ENCODE measurements at places on chromosomes 11 and 22.
A peak's percentile ranks its signal among the peaks of the same experiment; 100 is the strongest.

DNA sequence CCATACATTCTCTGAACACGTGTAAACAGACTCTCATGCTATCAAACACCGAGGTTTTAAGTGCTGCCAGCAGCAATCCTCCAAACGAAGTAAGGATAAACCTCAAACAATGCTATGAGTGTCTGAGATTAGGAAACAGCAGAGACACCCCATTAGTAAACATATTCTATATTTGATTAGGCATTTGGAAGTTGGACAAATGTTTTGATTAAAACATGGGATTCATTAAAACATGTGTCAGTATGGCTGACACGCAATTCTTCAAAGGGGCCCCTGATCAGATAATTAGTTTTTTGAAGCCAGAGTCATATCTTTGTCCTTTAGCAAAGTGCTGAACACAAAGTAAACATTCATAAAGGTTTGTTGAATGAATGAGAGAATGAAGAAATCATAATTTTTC lies 33.2 kb upstream of the BLID start:
- DNase-seq, result no peak

DNA sequence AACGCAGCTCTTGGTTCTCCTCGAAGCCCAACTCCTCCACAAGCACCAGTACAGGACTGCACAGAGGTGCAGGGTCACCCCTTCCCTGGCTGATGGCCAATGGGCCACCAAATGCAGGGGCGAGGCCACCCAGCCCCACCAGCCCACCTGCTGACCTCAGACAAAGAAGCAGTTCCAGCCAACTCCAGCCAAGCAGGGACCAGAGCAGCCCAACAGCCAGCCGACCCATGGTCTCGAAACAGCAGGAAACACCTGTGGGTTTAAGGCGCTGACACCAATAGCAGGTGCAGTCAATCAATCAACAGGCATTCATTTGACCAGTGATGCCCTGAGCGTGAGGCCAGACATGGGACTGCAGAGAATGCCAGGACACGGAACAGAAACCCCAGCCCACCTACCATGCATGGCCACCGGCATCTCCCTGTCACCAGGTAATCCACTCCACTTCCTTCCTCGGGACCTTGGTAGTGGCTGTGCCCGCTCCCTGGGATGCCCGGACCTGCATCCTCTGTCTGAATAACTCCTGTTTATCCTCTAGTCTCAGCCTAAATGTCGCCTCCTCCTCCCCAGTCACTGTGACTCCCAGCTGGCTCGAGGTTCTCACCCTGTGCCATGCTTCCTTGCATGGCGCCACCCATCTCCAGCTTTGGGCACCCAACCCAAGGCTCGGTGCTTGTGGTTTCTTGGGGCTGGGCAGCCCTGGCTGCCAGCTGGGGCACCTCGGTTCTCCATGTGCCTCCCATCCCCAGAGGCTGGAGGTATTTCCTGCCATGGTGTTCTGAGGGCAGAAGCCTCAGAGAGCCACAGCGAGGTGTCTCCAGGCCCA lies 1475.4 kb downstream of the BRD1 start:
- DNase-seq, result no peak

DNA sequence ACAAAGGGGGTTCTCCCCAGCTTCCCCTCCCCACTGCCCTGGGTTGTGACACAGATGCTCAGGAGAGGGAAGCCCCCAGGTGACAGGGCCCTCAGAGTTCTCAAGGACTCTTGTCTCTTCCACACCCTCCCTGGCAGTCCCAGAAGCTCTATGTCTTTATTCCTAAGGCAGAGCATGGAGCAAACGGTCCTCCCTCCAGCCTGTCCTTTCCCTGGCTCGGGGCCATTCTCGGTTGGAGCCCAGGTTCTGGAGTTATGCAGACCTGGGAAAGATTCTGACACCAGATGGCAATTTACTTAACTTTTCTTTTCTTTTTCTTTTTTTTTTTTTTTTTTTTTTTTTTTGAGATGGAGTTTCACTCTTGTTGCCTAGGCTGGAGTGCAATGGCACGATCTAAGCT lies 186.6 kb downstream of the CEP164 start:
- DNase-seq, result no peak

DNA sequence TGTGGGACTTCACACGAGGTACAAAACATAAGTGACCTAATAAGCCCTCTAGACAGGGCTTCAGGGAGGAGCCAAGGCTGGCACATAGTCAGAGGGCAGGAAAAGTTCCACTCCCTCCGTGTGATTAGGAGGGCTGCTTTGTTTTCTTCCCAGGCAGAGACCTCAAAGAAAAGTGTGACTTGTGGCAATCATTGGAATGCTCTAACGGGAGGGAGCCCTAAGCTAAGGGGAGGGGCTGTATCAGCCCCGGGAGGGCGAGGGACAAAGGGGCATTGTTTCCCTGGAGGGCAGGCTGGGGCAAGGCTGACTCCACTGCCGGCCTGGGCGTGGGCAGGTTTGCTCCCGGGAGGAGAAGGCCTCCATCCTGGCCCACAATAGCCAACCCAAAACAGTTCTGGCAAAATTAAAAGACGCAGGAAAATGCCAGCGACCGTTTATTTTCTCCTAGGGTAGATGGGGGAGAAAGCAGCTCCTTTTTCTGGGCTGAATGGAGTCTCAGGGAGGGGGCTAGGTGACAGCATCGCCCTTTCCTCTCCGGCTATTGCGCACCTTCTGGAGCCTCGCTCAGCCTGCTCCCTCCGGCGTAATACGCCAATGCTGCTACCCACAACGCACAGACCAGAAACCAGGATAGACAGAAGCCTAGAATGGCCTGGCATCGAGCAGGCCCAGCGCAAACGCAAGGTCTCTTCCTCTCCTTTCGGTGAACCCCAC lies 60.2 kb downstream of the ENDOD1 start:
- no peak for DNase-seq

DNA sequence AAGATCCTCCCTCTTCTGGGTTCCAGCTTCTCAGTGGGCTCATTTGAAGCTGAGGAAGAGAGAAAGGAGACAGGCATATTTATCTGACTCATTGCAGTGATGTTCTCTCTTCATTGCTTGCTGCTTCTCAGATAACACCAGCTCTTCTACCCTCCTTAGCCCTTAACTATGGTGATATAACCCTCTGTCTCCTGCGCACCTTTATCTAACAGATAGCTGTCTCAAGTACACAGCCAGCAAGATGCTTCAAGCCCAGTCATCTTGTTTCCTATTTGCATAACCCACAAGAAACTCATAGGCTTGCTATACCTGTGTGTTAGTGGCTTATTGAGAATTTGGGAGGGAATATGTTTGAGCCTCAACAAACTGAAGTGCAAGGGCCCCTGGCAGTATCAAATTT lies 12.6 kb downstream of the PRSS23 start:
- no peak for DNase-seq

DNA sequence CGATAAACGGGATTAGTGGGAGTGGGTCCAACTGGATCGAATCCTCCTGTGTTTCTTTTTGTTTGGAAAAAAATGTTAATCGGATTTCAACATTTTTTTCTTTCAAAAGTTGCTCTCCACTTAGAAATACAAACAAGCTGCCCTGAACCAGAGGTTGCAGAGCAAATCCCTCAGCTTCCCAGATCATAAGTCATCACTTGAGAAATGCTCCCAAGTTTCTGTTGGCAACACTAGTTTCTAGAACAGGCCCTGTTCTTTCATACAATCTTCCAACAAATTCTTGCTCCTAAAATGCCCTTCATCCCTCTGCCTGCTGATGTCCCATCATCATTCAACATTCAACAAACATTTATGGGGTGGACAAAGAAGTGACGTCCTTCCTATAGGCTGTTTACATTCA lies 1.3 kb upstream of the MLC1 start:
- peak; percentile 62 for DNase-seq

DNA sequence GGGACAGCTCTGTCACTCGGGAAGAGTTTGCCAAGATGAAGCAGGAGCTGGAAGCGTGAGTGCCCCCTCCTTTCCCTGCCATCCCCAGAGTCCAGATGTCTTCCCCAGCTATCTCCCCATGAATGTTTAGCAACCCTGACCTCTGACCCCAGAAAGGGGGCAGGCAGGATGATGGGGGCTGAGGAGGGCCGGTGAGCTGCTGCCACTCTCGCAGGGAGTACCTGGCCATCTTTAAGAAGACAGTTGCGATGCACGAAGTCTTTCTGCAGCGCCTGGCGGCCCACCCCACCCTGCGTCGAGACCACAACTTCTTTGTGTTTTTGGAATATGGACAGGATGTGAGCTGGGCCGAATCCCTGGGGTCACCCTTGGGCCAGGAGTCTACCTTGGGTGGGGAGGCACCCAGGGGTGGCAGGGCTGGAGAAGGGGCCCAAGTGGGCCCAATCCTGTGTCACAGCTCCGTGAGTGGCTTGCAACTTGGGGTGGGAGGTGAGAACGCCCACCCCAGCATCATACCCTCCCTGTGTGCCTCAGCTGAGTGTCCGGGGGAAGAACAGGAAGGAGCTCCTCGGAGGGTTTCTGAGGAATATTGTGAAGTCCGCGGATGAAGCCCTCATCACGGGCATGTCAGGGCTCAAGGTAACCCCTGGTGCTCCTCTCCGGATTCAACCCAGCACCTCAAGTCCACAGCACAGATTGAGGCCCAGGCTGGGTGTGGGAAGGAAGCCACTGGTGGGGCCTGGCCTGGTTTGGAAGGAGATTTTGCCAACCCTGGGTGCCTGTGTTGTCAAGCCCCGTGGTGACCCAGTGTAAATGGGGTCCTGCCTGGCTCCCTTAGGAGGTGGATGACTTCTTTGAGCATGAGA lies 7.5 kb downstream of the CFL1 start:
- no peak for DNase-seq

- DNase-seq, result no peak
Observed at GRCh38 chr11:126817096-126817495, 183.5 kb downstream of the KIRREL3 start.

- no peak for DNase-seq
Observed at GRCh38 chr11:19985111-19985510, 175.2 kb downstream of the DBX1 start.

DNA sequence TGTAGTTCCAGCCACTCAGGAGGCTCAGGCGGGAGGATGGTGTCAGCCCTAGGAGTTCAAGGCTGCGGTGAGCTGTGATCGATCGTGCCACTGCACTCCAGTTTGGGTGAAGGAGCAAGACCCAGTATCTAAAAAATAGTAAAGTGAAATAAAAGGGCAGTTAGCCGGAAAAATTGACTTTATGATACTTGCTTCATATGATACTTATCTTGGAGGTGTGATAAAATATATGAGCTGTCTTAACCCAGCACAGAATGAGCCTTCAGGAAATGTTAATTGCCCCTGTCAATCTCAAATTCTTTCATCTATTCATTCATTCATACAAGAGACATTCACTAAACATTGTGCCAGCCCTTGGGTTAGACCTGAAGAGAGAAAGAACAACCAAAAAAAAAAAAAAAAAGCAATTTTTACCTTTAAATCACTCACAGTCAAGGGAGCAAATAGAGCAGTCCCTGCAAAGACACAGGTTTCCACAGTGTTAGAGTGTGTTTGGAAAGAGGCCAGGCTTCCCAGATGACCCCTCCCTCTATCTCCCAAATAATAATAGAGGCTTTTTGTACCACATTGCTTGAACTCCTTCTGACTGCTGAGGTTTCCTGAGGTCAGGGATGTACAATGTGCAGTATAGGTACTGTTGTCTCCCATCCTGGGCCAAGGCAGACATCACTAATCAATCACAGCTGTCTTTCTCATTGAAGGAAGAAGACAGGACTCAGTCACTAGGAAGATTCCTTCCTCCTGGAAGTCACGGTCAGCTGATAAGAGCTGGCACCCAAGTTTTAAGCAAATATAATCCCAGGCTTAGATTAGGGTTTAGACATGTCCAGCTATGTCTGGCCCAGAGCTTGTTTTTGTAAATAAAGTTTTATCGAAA lies 454.6 kb downstream of the MIAT start:
- DNase-seq, result no peak

- no peak for DNase-seq
Observed at GRCh38 chr11:30186748-30187147, 44.1 kb upstream of the FSHB start.

Data from iris pigment epithelial cell (primary cell).